ENCODE measurements at places on chromosomes 16 and 17.

GRCh38 chr17:62739645-62740388, 68.3 kb downstream of the MARCHF10 start:
- no peak for DNase-seq

GRCh38 chr16:87028481-87029320, 288.5 kb downstream of the C16orf95 start:
- DNase-seq = no peak

- DNase-seq = no peak
Observed at GRCh38 chr16:49259330-49259729, 22.3 kb downstream of the CBLN1 start.

DNA sequence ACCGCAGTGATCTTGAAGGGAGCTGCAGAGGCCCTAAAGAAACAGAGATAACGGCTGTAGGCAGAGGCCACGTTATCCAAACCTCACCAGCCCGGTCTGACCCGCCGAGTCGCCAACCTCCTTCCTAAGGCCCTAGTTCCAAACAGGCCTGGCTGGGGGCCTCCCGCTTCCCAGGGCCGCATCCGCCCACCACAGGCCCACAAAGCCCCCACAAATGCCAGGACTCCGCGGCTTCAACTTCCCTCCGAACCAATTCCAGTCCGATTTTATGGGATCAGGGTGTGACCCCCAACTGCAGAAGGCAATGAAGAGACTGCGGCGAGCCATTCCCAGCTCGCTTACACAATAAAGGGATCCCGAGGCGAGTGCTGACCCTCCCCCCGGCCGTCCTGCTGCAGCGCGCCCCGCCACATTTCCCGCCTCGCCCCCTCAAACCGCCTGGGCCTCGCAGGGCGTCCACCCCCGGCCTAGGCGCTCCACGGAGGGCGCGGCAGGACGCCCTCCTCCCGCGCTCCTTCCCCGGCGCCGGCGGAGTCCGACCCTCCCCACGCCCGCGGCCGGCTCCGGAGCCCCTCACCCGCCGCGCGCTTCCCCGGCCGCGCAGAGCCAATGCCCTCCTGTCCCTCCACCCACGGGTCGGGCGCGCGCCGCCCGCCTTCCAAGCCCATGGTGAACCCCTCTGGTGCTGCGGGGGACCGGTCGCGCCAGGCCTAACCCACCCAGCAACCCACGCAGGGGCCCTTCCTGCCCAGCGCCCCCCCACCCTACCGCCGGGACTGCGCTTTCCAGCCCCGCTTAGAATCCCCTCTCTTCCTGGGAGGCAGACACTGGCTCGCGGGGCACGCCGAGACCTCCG, 926 bp downstream of the MYH10 start:
- no peak for DNase-seq

DNA sequence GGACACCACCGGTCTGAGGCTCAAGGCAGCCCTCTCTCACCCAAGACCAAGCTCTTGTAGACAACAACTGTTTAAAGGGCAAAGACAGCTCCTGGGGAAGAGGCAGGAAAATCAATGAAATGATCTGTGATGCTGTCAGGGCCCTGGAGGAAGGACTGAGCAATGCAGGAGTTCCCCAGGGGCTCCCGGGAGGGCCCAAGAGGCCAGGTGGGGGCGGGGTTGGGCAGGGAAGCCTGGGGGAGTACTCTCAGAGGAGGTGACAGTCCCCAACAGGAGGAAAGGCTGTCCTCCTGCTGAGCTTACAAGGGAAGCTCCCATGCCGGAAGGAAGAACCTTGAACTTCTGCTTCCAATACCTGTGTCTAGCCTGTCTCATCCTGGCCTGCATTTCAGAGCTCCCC, 8.3 kb upstream of the NOS2 start:
- DNase-seq = no peak

GRCh38 chr16:75394941-75395340, 38.4 kb downstream of the CFDP1 start:
- DNase-seq = no peak

GRCh38 chr17:78890498-78890897, 12.5 kb downstream of the CEP295NL start:
- no peak for DNase-seq

GRCh38 chr17:82690786-82691489, 7.6 kb downstream of the RAB40B start:
- no peak for DNase-seq

GRCh38 chr17:81711814-81712467, at the start of gene SLC25A10:
Gene SLC25A10, plus strand, starts transcription at chr17:81712284. Its CDS starts 143 bp downstream, at chr17:81712427.
- DNase-seq = no peak

GRCh38 chr17:68277807-68278206, 13.1 kb downstream of the SLC16A6 start:
- no peak for DNase-seq

DNA sequence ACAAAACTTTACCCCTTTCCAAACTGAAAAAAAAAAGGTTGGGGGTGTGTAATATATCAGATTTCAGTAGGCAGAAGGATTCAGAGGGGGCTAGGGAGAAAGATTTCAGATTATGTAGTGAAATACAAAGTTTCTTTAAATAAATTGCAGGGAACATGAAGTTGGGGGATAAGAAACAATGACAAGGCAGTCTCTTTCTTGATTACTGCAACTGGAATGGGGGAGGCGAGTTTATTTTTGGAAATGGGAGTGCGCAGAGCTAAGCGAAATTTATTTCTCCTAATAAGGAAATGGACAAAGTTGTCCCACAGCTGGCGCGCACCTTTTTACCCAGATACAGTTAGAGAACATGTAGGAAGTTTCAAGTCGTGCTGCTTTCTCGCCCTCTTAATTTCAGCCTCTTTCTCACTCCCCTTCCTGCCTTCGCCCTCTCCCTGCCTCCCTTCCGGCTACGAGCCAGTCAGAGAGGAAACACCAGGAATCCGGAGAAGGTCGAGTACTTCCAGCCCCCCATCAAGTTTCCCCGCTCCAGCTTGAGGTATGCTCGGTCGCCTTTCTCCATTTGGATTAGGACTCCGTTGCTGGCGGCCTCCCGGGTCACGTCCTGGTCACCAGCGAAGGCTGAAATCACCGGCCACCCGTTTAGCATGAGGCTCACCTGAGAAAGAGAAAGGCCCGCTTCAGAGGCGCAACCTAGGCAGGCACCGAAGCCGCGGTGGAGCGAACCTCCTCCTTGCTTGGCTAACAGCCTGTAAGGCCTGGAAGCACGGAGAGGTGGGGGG, 2.5 kb downstream of the CBLN1 start:
- no peak for DNase-seq

- no peak for DNase-seq
Observed at GRCh38 chr17:81365601-81366585, 29.4 kb upstream of the BAHCC1 start.

DNA sequence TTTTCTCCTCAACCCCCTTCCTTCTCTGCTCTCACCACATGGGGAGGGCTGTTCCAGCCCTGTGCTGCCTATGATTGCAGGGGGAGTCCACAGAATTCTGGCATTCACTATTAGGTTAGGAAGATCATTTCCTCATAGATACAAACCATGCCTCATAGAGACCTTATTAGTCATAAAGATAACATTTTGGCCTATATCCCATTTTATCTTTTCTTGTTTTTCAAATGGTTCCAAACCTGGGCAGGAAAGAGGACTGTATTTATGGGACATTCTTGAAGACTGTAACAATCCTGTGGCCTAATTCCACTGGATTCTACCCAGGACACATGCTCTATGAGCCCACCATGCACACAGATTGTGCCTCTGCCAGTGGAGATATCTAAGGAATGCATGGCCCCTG, 51.7 kb downstream of the ASIC2 start:
- DNase-seq = no peak

GRCh38 chr16:54891346-54891745, 39.3 kb upstream of the IRX5 start:
- no peak for DNase-seq

DNA sequence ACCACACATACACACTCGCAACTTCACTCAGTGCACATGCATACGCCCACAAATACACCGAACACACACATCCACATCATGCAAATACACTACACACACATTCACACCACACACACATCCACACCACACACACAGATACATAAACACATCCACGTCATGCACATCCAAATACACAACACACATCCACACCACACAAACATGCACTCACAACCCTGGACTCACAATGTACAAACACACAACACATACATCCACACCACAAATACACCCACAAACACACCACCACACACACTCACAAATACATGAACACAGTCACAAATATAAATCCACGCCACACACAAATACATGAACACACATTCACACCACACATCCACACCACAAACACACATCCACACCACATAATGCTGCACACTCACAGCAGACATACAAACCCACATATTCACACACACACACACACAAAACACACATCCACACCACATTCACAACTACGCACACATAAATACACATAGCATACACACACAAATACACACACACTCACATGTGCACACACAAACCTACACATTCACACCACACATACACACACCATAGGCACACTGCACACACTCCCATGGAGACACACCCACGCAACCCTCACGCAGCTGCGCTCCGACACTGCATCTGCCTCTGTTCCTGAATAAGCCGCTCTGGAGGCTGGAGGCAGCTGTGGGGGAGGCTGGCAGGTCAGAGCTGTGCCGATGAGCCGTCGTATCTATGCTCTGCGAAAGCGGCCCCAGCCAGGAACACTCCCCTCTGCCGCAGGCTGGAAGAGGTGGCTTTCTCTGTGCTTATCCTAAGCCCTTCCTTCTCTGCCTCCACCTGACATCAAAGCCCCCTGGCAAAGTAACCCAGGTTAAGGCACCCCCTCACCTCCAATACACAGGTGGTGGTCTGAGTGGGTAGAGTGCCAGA, 141.8 kb downstream of the GRIN2A start:
- no peak for DNase-seq

DNA sequence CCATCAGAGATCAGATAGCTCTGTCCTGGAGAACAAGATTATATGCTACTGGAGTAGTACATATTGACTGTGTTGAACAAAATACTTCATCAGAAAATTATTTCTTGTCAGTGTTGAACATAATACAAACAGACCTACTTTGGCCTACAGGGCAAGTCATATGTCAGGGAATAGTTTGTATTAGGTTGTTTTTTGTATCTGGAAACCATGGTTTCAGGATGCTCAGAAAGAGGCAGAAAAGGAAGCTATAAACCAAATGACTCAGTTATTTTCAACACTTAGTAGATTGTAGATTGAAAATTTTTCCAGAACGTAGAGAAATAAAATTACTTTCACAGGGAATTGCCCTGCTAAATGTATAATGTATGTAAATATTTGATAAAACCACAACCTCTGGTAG, 198.4 kb downstream of the CYB561 start:
- DNase-seq = no peak

GRCh38 chr16:83619381-83620150, 188.2 kb upstream of the HSBP1 start:
- DNase-seq = no peak

DNA sequence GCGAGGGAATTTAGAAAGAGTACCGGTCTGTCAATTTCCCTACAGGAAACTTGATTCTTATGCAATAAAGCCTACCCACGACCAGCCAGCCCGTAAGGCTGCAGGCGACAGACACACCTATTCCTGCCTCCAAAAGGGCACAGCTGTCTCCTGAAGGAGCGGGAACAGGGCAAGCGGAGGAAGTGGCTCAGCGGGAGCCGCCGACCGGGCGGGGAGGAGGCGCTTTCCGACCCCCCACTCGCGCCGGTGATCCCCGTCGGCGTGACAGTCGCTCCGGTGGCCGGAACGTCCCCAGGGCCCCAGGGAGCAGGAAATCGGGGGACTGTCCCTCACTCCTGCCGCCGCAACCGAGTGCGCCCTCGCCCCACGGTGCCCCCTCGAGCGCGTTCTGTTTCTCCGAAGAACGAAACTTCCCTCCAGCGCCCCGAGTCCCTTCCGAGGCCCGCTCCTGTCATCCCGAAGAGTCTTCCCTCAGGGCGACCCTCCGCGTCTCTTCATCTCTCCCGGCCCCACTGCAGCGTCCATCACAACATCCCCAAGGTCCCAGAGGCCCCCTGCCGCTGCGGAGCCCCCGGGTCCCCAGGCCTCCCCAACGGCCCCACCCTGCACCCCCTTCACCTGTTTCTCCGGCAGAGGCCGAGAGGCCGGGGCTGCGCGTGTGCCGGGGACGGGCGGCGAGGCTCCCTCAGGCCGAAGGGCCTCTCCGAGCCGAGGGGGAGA, 421 bp downstream of the STAT3 start:
- no peak for DNase-seq

DNA sequence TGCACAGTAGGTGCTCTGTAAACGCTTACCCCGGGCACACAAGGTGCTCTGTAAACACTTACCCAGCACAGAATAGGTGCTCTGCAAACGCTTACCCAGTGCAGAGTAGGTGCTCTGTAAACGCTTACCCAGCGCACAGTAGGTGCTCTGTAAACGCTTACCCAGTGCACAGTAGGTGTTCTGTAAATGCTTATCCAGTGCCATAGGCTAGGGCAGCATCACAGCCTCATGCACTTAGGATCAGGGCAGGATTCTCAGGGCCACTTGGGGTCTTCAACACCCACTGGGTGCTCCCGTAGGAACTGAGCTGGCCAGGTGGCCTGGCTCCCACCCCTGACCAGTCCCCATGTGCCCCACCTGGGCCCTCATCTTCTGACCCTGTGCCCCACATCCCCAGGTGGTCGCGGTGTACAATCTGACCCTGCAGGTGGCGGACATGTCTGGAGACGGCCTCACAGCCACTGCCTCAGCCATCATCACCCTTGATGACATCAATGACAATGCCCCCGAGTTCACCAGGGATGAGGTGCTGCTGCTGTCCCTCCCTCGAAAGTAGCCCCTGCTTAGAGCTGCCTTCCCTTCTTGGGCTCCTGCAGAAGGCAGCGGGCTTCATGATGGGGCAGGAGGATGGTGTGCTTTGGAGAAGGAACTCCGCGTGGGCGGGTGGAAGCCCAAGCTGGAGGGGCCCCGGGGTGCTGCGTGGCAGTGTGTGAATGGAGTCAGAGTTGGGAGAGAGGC, 13.1 kb downstream of the SLC22A31 start:
- no peak for DNase-seq

DNA sequence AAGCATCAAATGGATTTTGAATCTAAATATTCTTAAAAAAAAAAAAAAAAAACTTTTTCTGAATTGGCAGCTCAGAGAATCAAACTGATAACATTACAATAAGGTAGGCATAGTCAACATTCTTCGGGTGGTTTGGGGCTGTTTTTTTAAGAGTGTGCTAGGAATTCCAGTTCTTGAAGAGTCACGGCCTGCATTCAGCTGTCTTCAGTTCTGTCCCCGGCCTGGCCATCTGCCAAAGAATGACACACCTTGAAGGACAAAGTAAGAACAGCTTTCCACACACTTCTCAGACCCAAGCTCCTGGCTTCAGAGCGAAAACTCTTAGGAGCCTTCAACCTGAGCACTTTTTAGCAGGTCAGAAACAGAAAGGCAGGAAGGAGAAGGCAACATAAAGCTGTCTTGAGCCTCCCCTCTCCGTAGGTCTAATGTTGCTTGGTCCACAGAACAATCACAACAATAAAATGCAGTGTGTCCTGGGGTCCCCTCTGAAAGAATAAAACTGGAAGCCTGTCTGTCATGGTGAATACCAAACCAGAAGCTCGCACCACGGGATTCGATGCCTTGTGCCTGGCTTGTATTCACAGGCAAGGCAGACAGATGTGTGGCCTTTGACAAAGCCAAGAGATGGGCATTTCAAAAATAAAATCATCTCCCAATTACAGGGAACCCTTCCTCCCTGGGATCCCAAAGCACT, 524.4 kb upstream of the ZFHX3 start:
- no peak for DNase-seq

- DNase-seq = no peak
Observed at GRCh38 chr17:17849845-17850373, 13.1 kb upstream of the SREBF1 start.

- no peak for DNase-seq
Observed at GRCh38 chr16:56353054-56353921, 72.1 kb downstream of the AMFR start.

GRCh38 chr16:30740364-30741251, 7.6 kb upstream of the PHKG2 start:
- peak; percentile 62 for DNase-seq
